Posterior cingulate gyrus (tissue), 11 donors: ENCODE measurements at places on chromosomes 11 and 22.

DNA sequence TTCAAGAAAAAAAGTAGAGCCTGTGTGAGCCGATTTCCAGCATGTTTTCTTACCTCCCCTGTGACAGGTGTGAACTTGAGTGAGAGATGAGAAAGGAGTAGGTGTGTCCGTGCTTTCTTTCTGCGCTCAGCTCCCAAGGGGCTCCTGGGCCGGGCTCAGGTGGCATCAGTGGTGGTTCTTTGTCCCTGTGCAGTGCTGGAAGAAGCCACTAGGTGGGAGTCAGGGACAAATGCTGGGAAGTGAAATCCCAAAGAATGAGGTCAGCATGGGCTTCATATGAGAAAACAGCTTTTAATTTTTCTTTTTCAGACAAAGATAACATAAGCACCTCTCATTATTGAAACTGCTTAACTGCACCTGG is 57.8 kb downstream of the PPFIBP2 start:
- peak; percentile 80 for DNase-seq

DNA sequence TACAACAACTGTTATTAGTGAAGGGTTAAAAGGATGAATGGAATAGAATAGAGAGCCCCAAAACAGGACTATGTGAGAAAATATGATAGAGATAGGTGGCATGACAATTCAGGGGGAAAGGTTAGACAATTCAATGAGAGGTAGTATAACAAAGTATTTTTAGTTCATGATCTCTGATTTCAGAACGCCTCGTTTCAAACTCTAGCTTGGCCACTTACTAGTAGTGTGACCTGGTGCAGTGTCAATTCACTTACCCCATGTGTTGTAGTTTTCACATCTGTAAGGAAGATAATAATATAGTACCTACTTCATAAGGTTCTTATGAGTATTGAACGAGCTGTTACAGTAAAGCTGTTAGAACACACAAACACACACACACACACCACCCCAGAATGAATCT is 308.0 kb downstream of the SWAP70 start:
- no peak for DNase-seq

DNA sequence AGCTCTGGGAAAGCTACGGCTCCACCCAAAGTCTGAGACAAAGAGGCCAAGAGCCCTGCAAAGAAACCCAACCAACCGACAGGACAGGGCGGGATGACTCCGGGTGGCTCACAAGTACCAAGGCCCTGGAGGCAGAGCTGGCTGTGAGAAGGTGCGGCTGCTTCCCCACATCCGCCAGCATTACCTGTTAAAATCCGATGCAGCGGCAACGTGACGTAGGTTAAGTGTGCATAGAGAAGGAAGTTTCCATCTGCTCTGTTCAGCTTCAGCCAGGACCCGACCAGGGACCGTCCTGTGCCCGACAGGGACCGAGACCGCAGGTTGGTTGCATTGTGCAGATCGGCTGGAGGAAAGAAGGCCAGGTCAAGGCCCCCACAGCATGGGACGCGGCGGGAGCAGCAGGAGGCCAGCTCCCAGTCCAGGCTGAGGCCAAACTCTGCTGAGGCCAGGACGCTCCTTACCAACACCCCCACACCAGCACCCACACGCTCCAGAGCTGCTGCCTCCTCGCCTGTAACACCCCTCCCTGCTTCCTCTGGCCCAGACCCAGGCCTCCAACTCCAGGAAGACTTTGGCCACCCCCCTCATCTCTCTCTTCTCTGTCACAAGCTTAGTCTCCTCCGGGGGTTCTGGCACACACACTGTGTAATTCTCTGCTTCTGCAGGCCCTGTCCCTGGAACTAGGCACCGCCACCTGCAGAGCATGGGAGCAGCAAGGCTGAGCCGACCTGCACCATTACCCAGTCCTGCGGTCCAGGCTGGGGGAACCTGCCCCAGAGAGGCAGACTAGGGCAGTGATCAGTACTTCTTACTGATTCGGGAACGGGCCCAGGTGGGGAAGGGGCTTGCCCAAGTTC is 34.1 kb downstream of the NUP50 start:
- peak; percentile 84 for DNase-seq

GRCh38 chr11:9187616-9188015 is 77.5 kb downstream of the DENND5A start:
- peak; percentile 20 for DNase-seq

- no peak for DNase-seq
These were observed 31.0 kb downstream of the NAP1L4 start for GRCh38 chr11:2961080-2961479.

- no peak for DNase-seq
These were observed 679 bp downstream of the SPCS2 start for GRCh38 chr11:74949753-74950137.

- no peak for DNase-seq
These were observed 69.5 kb downstream of the PRCP start for GRCh38 chr11:82830746-82831145.

GRCh38 chr11:21514316-21514715 is 678.6 kb upstream of the ANO5 start:
- DNase-seq: no peak

DNA sequence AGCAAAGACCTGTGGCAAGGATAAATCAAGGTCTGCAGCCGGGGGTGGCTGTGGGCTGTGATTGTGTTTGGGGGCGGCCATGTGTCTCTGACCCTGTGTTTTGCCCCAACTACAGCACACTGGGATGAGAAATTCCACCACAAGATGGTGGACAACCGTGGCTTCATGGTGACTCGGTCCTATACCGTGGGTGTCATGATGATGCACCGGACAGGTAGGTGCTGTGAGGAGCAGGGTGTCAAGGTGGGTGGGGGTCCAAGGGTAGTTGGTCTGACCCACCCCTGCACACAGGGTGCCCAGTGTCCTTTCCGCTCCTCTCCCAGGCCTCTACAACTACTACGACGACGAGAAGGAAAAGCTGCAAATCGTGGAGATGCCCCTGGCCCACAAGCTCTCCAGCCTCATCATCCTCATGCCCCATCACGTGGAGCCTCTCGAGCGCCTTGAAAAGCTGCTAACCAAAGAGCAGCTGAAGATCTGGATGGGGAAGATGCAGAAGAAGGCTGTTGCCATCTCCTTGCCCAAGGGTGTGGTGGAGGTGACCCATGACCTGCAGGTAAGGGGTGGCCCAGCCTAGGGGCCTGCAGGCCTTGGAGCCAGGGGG is 6.7 kb downstream of the SERPINH1 start:
- no peak for DNase-seq

DNA sequence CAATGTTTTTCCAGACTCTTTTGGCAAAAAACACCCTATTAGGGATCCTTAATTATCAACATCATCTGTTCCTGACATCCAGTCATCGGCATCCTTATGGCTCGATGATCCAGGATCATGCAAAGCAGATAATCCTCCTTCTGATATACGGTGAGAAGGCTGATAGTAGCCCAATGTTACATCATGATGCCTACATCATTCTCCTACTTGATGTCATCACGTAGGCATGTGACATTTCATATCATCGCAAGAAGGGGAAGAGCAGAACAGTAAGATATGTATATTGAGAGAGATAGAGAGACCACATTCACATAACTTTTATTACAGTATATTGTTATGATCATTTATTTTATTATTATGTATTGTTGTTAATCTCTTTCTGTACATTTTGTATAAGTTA is 168.6 kb downstream of the ADAMTS15 start:
- no peak for DNase-seq

DNA sequence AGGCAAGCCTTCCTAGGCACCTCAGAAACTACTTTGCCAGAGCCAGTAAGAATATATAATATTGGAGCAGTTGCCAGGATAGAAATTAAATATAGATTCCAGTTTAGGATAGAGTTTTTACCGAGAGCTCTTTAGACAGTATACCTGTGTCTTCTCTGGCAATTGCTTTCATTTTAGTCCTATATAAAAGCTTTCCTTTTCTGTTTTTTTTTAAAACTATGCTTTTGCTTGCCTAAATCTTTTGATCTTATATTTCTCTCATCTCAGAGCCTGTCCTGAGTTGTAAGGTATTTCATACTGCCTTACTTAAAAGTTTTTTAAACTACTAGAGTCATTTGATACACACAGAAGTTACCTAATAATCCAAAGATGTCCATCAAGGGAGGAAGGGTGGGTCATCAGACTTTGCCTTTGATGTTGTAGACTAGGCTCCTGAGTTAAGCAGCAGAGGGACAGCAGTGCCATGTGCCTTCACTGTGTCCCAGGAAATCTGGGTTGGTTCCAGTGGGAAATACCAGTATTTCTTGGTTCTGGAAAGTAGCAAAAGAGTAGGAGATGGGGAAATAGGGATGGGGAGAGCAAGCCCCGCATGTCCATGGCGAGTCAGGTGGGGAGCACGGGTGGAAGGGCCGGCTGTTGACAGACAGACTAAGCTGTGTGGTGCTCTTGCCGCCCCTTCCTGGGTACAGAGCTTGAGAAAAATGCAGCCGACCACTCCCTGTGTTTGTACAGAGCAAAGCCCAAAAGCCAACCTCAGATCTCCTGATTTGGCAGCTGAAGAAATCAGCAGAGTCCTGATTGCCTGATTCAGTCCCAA is 11.2 kb downstream of the MCAM start:
- DNase-seq: no peak

- no peak for DNase-seq
These were observed 17.5 kb downstream of the WBP2NL start for GRCh38 chr22:42016111-42016510.

DNA sequence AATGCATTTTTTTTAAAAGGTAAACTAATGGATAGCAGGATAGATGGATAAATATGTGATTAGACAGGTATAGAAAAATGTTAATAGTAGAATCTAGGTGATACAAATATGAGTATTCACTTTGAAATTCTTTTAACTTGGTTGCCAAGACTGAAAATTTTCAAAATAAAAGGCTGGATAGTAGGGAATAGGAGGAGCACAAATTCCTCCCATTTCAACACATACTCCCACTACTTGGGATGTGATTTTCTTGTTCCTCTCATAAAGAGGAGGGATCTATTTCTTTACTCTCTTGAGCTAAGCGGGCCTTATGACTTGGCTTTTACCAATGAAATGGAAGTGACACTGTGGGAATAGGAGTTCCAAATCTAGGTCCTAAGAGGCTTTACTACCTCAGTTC is 35.9 kb downstream of the PIK3C2A start:
- no peak for DNase-seq

- DNase-seq: no peak
These were observed 60.2 kb downstream of the LRRC32 start for GRCh38 chr11:76610371-76610770.

- DNase-seq: no peak
These were observed 103.1 kb downstream of the PTPRJ start for GRCh38 chr11:48083421-48083820.

DNA sequence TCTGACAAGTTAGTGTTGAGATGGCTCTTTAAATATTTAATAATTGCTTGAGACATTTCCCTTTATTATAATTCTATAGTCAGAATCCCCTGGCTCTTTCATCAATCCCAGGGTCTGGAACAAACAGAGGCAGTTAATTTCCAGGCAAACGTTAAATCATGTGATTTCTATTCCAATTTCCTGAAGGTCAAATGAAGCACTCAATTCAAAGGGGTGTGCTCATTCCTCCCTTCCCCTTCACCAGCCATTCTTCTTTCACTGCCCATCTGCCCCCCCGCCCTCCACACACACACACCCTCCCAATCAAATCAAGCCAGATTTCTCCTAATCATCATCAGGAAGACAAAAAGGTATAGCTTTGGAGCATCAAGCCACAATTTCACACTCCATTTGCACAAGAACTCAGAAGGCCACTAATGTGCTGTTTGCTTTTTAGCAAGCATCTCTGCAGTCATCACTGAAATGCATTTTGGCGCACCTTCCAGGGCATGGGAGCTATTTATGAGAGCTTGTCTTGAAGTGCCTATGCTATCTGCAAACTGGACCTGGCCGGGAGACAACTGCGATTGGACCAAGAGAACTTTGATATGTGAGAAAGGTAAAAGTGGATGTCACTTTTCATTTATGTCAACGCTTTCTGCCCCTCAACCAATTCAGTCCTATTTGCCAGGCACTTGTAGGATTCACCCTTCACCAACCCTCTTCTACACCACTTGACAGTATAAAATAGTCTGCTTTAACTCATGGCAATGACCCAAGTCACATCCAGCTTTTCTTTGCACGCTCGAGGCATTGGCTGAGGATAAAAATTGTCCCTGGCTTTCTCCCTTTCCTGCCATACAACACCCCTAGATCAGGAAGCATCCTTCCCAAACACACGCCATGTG is 315.1 kb upstream of the API5 start:
- no peak for DNase-seq

GRCh38 chr11:69193151-69193550 is 37.4 kb downstream of the SMIM38 start:
- DNase-seq: no peak

DNA sequence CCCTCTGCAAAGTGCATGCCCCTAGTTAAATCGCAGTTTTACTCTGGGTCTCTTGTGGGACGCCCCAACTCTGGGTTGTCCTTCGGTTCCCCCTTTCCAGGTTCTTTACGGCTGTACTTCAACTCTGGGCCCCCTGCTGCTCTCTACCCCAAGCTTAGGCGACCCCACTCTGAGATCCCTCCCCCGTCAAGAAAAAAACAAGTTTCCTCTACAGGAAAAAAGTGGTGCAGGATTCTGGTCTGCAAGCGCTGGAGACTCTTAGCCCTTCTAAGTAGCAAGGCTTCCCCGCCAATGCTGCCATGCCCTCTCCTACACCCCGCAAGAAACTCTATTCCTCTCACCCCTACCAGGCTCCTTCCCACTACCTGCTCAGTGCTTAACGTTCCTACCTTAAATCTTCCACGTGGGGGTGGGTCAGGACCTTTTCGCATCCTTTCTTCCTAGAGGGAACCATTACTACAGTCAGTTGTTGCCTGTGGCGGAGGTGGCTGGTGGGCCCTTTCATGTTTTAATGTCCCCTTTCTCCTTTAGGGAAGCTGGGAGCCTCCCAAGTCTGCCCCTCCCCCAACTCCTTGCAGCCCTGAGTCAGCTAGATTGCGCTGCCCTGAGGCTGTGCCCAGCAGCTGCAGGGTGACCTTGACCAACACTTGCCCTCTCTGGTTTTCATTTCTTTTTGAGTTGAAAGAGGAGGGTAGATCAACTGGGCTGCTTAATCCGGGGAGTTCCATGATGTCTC is 1.4 kb downstream of the NEFH start:
- DNase-seq: no peak

DNA sequence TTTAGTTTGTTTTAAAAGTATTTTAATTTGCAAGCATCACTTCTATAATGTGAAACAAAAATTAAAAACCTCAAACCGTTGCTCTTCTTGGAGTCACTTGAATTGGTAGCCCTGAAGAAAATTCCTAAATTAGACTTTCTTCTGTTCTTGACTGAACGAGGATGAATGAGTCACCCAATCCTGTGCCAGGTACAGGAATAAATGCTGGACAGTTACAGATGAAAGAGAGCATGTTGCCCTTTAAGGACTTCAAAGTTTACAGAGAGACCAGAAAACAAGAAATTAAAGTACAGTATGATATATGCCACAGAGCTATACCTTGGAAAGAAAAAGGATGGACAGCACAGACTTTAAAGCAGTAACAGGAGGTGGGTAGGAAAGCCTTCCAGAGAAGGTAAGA is 41.3 kb upstream of the CXCR5 start:
- DNase-seq: no peak
